ENCODE measurements at places on chromosomes 11 and 22. TPM values are rescaled to one million over a fixed set of nuclear protein-coding genes. Genes with fewer than 3 reads are reported as not detected.
A peak's percentile ranks its signal among the peaks of the same experiment; 100 is the strongest.

C11orf52 gene
- total RNA-seq: 7.5 TPM

- no peak for DNase-seq
- no peaks in the 10 kb centered on the region for H3K4me1 ChIP-seq
- H3K4me3 ChIP-seq: no peak overlapping the region
- H3K27ac ChIP-seq: no peak overlapping the region
- no peaks in the 10 kb centered on the region for H3K27me3 ChIP-seq
Observed at GRCh38 chr22:48944433-48944750, 883.3 kb downstream of the BRD1 start.

DNA sequence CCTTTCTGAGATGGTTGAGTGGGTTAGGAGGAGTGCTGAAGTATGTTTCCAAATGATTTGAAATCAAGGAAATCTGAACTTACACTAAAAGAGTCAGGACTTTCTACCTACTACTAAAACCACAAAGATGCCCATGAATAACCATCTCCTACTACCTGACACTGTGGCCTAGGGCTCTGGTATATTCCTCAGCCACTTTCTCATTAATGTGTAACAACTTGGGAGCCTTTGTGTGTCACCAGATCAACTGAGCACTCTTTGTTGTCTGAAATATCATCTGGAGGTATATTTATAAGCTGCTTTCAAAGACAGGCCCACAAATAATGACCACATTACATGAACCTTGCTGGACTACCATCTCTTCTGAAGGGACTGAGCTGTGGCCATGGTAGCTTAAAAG is 43.9 kb downstream of the RELT start:
- no peak for DNase-seq
- no peak overlapping the region for H3K27ac ChIP-seq
- H3K36me3 ChIP-seq: no peaks in the 10 kb centered on the region
- no peaks in the 10 kb centered on the region for H3K27me3 ChIP-seq
- H3K4me1 ChIP-seq: no peaks in the 10 kb centered on the region

CRYAB gene
- total RNA-seq: 299 TPM

- no peaks in the 10 kb centered on the region for H3K36me3 ChIP-seq
- H3K27me3 ChIP-seq: no peaks in the 10 kb centered on the region
- H3K4me3 ChIP-seq: no peak overlapping the region
Observed at GRCh38 chr11:40302669-40303068, 1156.8 kb downstream of the LRRC4C start.

- DNase-seq: no peak
- no peaks in the 10 kb centered on the region for H3K27me3 ChIP-seq
- H3K27ac ChIP-seq: no peak overlapping the region
- no peaks in the 10 kb centered on the region for H3K4me1 ChIP-seq
- no peaks in the 10 kb centered on the region for H3K36me3 ChIP-seq
Observed at GRCh38 chr11:30433831-30434230, 110.9 kb downstream of the ARL14EP start.

RAG2 gene
- not detected for total RNA-seq

SCGB1D2 gene
- 476 TPM for total RNA-seq

- no peaks in the 10 kb centered on the region for H3K36me3 ChIP-seq
- DNase-seq: no peak
- H3K27ac ChIP-seq: no peak overlapping the region
- H3K27me3 ChIP-seq: no peaks in the 10 kb centered on the region
- no peaks in the 10 kb centered on the region for H3K4me1 ChIP-seq
- no peak overlapping the region for H3K4me3 ChIP-seq
Observed at GRCh38 chr22:35683560-35683959, 34.1 kb upstream of the APOL5 start.

- H3K27ac ChIP-seq: peak overlapping the region; percentile 99
- DNase-seq: no peak
- H3K4me3 ChIP-seq: peak overlapping the region; percentile 84
Observed at GRCh38 chr11:65121447-65121864, 478 bp downstream of the FAU start.

GRCh38 chr11:17073370-17074027 is 4.0 kb downstream of the RPS13 start:
- H3K27ac ChIP-seq: no peak overlapping the region
- no peak overlapping the region for H3K4me3 ChIP-seq
- no peak for DNase-seq
- H3K4me1 ChIP-seq: peaks cover 9% of the 10 kb centered on the region

UCP3 gene
- 5.9 TPM for total RNA-seq

PHETA2 gene
- 11.5 TPM for total RNA-seq

RPL27A gene
- 907 TPM for total RNA-seq

DNA sequence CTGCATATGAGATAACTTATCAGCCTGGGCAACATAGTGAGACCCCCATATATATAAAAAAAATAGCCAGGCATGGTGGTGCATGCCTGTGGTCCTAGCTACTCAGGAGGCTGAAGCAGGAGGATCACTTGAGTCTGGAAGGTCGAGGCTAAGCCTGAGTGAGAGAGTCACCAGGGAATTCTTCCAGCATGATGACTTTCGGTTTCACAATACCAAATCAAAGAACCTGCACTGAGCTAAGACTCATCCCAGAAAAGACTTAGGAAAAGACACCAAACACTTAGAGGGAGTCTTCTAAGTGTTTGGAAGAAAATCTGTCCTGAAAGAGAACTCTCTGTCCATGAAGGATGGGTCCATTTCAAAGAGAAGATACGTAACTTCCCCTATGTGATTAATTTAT is 12.7 kb downstream of the STK33 start:
- H3K27ac ChIP-seq: no peak overlapping the region
- no peaks in the 10 kb centered on the region for H3K27me3 ChIP-seq
- no peak for DNase-seq
- H3K4me1 ChIP-seq: no peaks in the 10 kb centered on the region
- no peak overlapping the region for H3K4me3 ChIP-seq
- H3K36me3 ChIP-seq: no peaks in the 10 kb centered on the region

- peak overlapping the region; percentile 89 for H3K27ac ChIP-seq
- H3K4me1 ChIP-seq: peaks cover 10% of the 10 kb centered on the region
- no peaks in the 10 kb centered on the region for H3K36me3 ChIP-seq
- DNase-seq: no peak
- H3K27me3 ChIP-seq: no peaks in the 10 kb centered on the region
Observed at GRCh38 chr22:40348025-40348658, 1.8 kb downstream of the ADSL start.

GRCh38 chr11:33040862-33041453 is 1.6 kb downstream of the TCP11L1 start:
- no peak for DNase-seq
- no peak overlapping the region for H3K27ac ChIP-seq
- H3K27me3 ChIP-seq: no peaks in the 10 kb centered on the region

DNA sequence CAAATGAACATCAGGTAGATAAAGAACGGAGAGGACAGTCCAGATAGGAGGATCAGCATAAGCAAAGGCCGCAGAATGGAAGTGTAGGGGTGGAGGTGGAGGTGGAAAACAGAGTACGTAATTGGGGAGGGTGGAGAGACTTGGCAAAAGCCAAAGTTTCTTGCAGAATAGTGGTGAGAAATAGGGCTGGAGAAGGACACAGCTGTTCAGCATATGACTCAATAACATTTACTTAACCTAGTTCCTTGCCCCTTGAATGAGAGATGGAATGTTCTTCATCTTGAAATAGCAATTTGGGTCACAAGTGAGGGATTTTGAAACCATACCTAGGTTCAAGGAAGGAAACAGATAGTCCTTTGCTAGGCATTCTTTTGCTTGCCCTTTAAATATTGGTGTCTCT is 235.9 kb upstream of the ARHGAP20 start:
- peak overlapping the region; percentile 57 for H3K27ac ChIP-seq
- H3K36me3 ChIP-seq: no peaks in the 10 kb centered on the region
- DNase-seq: no peak
- no peaks in the 10 kb centered on the region for H3K4me1 ChIP-seq
- H3K27me3 ChIP-seq: no peaks in the 10 kb centered on the region

ADORA2A gene
- 3.4 TPM for total RNA-seq

GRCh38 chr11:83721263-83721662 is 435.1 kb upstream of the CCDC90B start:
- no peaks in the 10 kb centered on the region for H3K4me1 ChIP-seq
- no peaks in the 10 kb centered on the region for H3K36me3 ChIP-seq
- H3K27ac ChIP-seq: no peak overlapping the region
- DNase-seq: no peak
- H3K4me3 ChIP-seq: no peak overlapping the region
- no peaks in the 10 kb centered on the region for H3K27me3 ChIP-seq

GRCh38 chr22:35868938-35869337 is 151.3 kb downstream of the APOL5 start:
- H3K27ac ChIP-seq: peak overlapping the region; percentile 40
- no peaks in the 10 kb centered on the region for H3K36me3 ChIP-seq
- no peaks in the 10 kb centered on the region for H3K27me3 ChIP-seq
- DNase-seq: no peak
- H3K4me3 ChIP-seq: no peak overlapping the region

GRCh38 chr11:65927904-65928397 is 8.7 kb downstream of the DRAP1 start:
- no peak overlapping the region for H3K27ac ChIP-seq
- H3K36me3 ChIP-seq: no peaks in the 10 kb centered on the region
- no peaks in the 10 kb centered on the region for H3K4me1 ChIP-seq
- H3K4me3 ChIP-seq: no peak overlapping the region

- no peak overlapping the region for H3K27ac ChIP-seq
- no peak for DNase-seq
- no peaks in the 10 kb centered on the region for H3K27me3 ChIP-seq
- no peaks in the 10 kb centered on the region for H3K36me3 ChIP-seq
Observed at GRCh38 chr11:2526808-2527381, 82.1 kb downstream of the KCNQ1 start.

- no peak overlapping the region for H3K27ac ChIP-seq
- peaks cover 16% of the 10 kb centered on the region for H3K27me3 ChIP-seq
- no peaks in the 10 kb centered on the region for H3K36me3 ChIP-seq
- DNase-seq: peak; percentile 68
Observed at GRCh38 chr22:33049119-33049729, 9.0 kb downstream of the SYN3 start.

GRCh38 chr11:125923012-125923579 is 18.8 kb downstream of the DDX25 start:
- H3K36me3 ChIP-seq: no peaks in the 10 kb centered on the region

GRCh38 chr11:89347071-89347470 is 144.1 kb downstream of the NOX4 start:
- no peak overlapping the region for H3K4me3 ChIP-seq
- H3K27ac ChIP-seq: no peak overlapping the region
- no peaks in the 10 kb centered on the region for H3K36me3 ChIP-seq
- H3K27me3 ChIP-seq: no peaks in the 10 kb centered on the region
- no peak for DNase-seq
- no peaks in the 10 kb centered on the region for H3K4me1 ChIP-seq

GRCh38 chr11:35363246-35363801 is 56.0 kb downstream of the SLC1A2 start:
- no peaks in the 10 kb centered on the region for H3K27me3 ChIP-seq
- H3K4me1 ChIP-seq: peaks cover 7% of the 10 kb centered on the region
- no peaks in the 10 kb centered on the region for H3K36me3 ChIP-seq
- H3K4me3 ChIP-seq: no peak overlapping the region
- H3K27ac ChIP-seq: peak overlapping the region; percentile 80
- DNase-seq: peak; percentile 21

DNA sequence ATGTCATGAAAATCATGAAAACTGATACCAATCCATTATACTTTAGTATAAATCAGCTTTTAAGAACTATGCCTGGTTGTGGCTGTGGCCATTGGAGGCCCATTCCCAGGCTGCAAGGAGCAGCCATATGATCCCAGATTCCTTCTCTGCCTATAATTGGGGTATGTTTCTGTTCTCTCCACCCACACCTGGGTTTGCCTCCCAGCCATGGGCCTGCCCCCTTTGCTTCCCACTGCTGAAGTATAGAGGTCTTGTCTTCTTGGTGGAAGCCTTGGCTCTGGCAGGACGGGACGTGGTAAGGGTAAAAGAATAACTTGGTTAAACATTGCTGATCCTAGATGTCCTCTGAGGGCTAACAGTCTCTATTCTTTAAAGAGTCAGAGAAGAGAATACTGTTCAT is 2.4 kb downstream of the MICAL2 start:
- H3K27me3 ChIP-seq: no peaks in the 10 kb centered on the region
- H3K27ac ChIP-seq: peak overlapping the region; percentile 83
- no peak for DNase-seq
- no peak overlapping the region for H3K4me3 ChIP-seq

- no peak overlapping the region for H3K4me3 ChIP-seq
- no peak for DNase-seq
- H3K4me1 ChIP-seq: no peaks in the 10 kb centered on the region
Observed at GRCh38 chr22:23083315-23084021, 13.1 kb downstream of the GNAZ start.

GRCh38 chr11:94954753-94955152 is 18.6 kb downstream of the CWC15 start:
- no peak for DNase-seq
- no peaks in the 10 kb centered on the region for H3K4me1 ChIP-seq
- no peaks in the 10 kb centered on the region for H3K27me3 ChIP-seq
- no peak overlapping the region for H3K27ac ChIP-seq
- no peak overlapping the region for H3K4me3 ChIP-seq

DNA sequence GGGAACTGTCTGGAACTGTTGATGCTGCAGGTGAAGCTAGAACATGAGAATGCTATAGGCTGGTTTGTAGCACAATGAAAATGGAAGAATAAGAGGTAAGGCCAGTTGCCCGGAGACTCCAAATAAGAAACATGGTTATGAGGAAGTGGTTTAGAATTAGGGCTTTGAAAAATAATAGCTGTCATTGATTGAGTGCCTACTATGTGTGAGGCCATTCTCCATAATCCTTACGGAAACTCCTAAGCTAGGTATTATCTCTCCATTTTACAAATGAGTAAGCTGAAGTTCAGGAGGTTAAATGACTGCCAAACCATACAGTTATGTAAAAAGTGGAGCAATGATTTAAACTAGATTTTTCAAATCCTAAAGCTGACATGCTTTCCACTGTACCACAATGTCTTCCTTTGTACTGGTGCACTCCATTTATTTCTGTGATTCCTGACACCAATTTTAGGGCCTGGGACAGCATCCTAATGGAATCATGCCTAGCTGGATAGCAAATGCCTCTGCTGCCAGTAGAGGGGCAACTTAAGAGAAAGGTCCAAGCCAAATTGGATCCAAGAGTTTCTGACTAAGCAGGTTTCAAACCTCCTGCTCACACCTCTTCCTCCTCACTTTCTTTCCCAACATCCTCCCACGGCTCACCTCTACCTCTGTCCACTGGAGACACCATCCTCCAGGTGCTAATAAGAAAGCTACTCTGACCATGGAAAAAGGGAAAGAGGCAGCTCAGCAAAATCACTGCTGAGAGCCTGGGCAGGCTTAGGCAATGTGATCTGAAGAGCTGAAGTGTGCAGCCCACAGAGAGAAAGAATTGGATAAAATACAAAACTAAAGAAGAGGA is 46.9 kb upstream of the PICALM start:
- H3K4me1 ChIP-seq: no peaks in the 10 kb centered on the region
- no peaks in the 10 kb centered on the region for H3K36me3 ChIP-seq
- peak overlapping the region; percentile 56 for H3K27ac ChIP-seq

DNA sequence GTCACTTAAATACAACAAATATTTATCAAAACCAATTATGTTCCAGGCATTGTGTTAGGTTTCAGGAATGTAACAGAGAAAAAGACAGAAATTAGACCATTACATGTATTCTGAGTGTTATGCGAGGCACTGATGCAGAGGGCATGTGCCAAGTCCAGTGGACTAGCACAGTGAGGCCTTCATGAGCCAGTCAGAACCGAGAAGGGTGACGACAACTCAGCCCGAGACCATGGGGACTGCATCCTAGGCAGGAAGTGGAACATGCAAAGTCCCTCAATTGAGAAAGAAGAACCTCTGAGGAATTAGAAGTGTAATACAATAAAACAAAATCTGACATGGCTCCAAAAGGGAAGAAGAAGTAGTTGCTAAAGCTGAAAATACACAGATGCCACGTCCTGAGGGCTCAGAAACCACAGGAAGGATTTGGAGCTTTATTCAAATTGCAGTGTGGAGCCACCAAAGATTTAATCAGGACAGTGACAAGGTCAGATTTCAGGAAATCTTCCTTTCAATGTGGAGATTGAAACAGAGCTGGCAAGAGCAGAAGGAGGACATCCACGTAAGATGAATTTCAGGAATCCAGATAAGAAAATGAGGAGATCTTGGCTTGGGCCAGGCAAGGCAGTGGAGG is 529.6 kb downstream of the NTM start:
- H3K27ac ChIP-seq: no peak overlapping the region
- DNase-seq: no peak
- no peaks in the 10 kb centered on the region for H3K36me3 ChIP-seq
